ENCODE measurements at places on chromosomes 13 and 19. TPM values are rescaled to one million over a fixed set of nuclear protein-coding genes. Genes with fewer than 3 reads are reported as not detected.

Gene SPTBN4
- total RNA-seq, result 12.0 TPM

Gene ACP7
- 0.24 TPM for total RNA-seq

DNA sequence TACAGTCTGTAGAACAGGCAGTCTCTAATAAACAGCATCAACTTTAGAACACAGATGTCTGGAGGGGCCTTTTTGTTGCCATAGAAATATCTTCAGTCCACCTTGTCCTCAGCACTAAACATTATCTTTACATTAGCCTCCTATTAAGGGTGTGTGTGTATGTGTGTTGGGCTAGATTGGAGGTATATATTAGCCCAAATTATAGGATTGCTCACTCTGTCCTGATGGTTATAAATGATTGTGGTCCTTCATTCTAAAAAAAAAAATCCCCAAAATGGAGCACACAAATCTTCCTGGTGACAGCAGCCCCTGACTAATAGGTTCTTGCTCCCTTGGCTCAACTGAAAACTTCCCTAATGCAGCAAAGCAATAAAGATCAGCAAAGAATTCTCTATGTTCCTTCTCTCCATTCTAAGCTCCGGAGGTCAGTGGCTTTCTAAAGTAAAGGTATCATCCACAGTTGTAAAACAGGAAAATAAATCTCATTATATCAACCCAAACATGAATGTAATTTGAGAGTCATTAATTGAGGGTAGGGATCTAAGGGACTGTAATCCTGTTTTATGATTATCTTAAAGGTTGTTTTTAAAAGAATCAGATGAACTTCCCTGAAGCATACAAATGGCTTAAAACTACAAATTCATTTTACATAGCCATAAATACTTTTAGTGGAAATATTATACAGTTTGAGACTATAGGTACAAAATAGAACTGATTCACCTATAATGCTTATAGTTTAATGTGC is 232.7 kb downstream of the KLF12 start:
- ATAC-seq, result no peak

- ATAC-seq, result no peak
These were observed 59.4 kb downstream of the ZAR1L start for GRCh38 chr13:32255724-32256109.

GRCh38 chr19:46499692-46500091 is 4.0 kb upstream of the PNMA8B start:
- ATAC-seq, result no peak

GRCh38 chr19:50419022-50419579 is 363 bp downstream of the SPIB start:
- ATAC-seq, result no peak

DNA sequence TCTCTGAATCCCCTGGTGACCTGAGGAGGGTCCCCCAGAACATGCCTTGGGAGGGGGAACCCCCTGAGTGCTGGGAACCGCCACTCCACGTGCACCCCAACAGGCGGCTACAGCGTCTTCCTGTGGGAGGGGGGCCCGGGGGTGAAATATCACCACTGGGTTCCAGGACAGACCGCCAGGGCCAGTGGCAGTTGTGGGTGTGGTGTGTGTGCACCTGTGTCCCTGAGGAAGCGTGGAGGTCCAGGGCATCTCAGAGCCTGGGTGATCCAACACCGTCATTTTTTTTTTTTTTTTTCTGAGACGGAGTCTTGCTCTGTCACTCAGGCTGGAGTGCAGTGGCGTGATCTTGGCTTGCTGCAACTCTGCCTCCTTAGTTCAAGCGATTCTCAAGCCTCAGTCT is 4.2 kb downstream of the ADGRE5 start:
- ATAC-seq, result no peak

- ATAC-seq, result no peak
These were observed 1785.8 kb upstream of the PCDH20 start for GRCh38 chr13:63201493-63201892.

DNA sequence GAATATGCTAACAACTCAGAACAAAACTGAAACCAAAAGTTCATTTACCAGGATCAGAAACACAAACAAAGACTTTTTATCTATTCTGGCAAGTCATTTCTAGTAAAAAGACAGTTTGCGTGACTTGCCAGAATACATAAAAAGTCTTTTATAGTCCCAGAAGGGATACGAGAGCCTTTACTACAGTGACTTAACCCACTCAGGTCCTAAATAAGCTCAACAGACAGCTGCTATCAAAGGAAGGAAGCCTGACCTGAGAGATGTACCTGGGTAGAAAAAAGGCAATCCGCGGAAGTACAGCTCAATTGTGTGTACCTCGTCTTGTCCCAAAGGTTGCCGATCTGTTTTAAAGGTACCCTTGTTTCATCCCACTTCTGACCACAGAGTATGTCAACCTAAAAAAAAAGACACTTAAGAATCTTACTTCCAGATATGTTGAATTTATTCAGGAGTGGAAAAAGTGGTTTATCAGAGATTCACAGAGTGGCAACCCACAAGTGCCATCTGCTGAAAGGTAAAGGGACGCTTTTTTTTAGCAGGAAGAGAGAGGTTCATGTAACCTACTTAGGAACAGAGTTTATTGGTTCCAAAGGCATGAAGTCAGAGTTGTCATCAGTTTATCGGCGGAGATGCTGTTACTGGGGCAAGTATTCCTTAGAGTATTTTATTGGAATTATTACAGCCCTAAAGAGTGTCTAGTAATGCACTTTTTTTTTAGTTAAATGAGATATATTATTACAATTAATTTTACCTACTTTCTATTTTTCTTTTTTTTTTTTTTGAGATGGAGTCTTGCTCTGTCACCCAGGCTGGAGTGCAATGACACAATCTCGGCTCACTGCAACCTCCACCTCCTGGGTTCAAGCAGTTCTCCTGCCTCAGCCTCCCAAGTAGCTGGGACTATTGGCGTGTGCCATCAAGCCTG is 69.7 kb upstream of the C1QTNF9B start:
- no peak for ATAC-seq

DNA sequence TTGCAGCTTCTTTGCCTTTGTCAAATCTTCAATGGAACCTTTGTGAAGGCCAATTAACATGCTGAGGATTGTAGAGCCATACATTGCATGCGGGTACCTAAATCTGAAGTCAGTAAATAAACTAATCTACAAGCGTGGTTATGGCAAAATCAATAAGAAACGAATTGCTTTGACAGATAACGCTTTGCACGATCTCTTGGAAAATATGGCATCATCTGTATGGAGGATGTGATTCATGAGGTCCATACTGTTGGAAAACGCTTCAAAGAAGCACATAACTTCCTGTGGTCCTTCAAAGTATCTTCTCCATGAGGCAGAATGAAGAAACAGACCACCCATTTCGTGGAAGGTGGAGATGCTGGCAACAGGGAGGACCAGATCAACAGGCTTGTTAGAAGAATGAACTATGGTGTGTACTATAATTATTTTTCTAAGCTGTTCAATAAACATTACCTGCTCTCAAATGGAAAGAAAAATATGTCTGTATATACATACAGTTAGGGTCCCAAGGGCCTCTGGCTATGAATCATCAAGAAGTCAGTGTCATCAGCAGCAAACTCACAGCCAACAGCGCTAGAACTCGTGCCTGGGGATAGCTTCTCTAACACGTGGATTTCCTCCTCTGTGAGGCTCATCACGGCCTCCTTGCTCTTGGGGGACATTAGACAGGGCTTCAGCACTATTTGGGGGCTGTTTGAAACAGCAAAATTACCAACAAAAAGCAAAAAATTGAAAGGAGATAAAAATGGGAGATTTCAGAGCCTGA is 2.9 kb upstream of the CD70 start:
- ATAC-seq, result no peak
